A673 (cell line): ENCODE measurements at places on chromosomes 7 and 10.

GRCh38 chr7:100604028-100604975 is 2.1 kb downstream of the PCOLCE start:
- H3K27me3 ChIP-seq, result no peaks in the 10 kb centered on the region
- H3K27ac ChIP-seq, result peak overlapping the region; percentile 62
- H3K4me1 ChIP-seq, result peaks cover 13% of the 10 kb centered on the region
- H3K4me3 ChIP-seq, result peak overlapping the region; percentile 69
- DNase-seq, result peak; percentile 64
- H3K36me3 ChIP-seq, result peaks cover 3% of the 10 kb centered on the region

DNA sequence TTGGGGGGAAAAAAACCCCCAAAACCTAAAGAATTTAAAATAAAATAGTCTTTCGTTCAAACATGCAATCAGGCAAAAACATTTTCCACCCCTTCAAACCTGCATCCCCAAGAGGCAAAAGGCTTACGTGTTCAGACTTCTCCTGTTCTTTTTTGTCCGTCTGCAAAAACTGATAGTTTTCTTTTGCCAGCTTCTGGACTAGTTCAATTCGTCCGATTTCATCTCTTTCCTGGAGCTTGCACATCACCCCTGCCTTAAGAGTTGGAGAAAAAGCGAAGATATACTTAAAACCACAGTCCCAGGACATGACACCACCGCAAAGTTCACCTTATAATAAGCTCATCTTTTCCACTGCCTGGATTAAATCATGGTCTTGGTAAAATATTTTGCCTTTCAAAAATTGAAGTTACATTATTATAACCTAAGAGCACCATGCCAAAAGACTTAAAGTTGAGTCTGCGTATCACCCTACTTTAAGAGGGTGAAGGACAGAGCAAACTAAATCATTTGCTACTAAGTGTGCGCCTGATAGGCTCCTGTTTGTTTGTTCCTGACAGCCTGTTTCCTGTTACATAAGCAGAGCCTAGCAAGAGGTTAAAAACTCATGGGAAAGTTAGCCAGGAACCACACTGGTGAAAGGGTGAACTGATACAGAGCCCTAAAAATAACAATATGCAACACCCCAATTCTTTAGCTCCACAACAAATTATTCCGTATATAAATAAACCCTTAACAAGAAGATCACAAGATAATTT is 137.0 kb downstream of the RAPGEF5 start:
- DNase-seq, result no peak
- peaks cover 17% of the 10 kb centered on the region for H3K4me1 ChIP-seq
- no peaks in the 10 kb centered on the region for H3K36me3 ChIP-seq
- H3K27me3 ChIP-seq, result no peaks in the 10 kb centered on the region
- H3K4me3 ChIP-seq, result no peak overlapping the region

DNA sequence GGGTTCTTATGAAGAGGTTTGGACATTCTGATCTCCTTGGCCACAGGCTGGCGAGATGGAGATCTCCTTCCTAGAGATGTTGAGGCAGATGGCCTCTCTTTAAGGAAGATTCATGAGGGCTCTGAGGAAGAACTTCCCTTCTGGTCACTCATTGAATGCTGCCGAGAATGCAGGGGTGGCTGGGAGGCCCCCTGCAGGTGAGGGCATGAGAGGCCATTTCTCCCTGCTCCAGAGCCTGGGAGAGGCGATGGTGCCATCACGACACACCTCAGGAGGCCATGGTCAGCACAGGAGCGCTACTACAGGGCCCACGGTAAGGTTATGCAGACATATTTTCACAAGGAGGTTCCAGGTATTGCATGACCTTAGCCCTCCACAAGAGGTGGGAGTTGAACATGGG is 40.2 kb downstream of the CXCL12 start:
- H3K4me3 ChIP-seq, result no peak overlapping the region
- H3K4me1 ChIP-seq, result no peaks in the 10 kb centered on the region
- no peak for DNase-seq
- H3K27ac ChIP-seq, result no peak overlapping the region

- H3K4me1 ChIP-seq, result no peaks in the 10 kb centered on the region
- H3K27me3 ChIP-seq, result no peaks in the 10 kb centered on the region
- peak overlapping the region; percentile 59 for H3K4me3 ChIP-seq
- no peaks in the 10 kb centered on the region for H3K36me3 ChIP-seq
- DNase-seq, result no peak
- peak overlapping the region; percentile 61 for H3K27ac ChIP-seq
These were observed 457 bp downstream of the NSUN5 start for GRCh38 chr7:73308074-73308664.

DNA sequence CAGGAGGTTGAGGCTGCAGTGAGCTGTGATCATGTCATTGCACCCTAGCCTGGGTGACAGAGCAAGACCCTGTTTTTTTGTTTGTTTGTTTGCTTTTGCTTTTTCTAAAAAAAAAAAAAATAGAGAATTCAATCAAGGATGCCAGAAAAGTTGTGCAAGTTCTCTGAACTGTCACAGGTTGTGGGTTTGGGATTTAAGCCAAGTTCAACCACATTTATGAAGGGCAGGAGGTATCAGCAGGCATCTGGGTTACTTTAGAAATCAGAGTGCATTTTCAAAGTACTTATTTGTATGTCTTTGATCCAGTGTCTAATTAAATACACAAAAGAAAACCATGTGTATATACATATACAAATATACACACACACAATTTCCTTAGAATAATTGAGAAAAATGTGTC is 151.2 kb upstream of the MINDY3 start:
- no peaks in the 10 kb centered on the region for H3K4me1 ChIP-seq
- no peak for DNase-seq
- H3K27me3 ChIP-seq, result peaks cover 19% of the 10 kb centered on the region
- no peak overlapping the region for H3K27ac ChIP-seq

DNA sequence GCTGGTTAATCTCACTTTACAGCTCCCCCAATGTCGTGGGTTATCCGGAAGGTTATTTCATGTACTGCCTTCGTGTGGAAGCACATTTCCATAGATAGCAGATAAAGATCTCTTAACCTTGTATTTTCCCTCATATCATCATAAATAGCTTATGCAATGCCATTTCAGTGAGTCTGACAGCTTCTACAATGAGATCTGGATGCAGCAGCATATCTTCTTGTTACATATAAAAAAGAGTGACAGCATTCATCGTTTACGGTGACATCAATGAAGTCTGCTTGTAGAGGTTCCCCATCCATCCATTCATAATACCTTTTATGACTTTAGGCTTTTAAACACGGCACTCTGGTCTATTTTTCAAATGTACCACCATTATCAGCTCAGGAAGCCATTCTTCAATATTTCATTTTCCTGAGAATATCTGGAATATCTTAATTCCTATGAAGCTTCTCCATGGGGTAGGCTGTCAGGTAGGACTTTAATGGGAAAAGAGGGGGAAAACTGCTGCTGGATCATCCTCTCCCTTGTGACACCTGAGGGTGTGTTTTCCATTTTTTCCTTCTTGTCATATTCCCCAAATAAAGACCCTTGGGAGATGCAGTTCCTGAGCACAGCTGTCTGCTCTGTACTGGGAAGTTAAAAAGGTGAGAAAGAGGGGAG is 51.9 kb upstream of the CTBP2 start:
- H3K27ac ChIP-seq, result no peak overlapping the region
- no peak for DNase-seq
- H3K36me3 ChIP-seq, result no peaks in the 10 kb centered on the region
- peaks cover 5% of the 10 kb centered on the region for H3K4me1 ChIP-seq
- no peak overlapping the region for H3K4me3 ChIP-seq

DNA sequence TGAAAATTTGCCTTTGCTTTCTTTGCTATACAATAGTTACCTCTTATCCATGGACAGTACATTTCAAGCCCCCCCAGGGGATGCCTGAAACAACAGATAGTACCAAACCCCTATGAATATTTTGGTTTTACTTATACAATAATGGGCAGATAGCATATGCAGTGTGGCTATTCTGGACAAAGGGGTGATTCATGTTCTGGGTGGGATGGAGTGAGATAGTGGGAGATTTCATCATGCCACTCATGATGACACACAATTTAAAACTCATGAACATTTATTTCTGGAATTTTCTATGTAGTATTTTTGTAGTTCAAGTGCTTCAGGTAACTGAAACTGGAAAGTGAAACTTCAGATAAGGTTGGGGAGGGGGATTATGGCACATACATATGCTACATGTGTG is 12.0 kb downstream of the STARD3NL start:
- no peak overlapping the region for H3K27ac ChIP-seq
- H3K4me1 ChIP-seq, result peaks cover 38% of the 10 kb centered on the region
- no peak for DNase-seq
- H3K4me3 ChIP-seq, result no peak overlapping the region

- no peak overlapping the region for H3K27ac ChIP-seq
- H3K4me1 ChIP-seq, result no peaks in the 10 kb centered on the region
- no peaks in the 10 kb centered on the region for H3K36me3 ChIP-seq
- peaks cover 12% of the 10 kb centered on the region for H3K27me3 ChIP-seq
- no peak overlapping the region for H3K4me3 ChIP-seq
These were observed 120.1 kb downstream of the ELAPOR2 start for GRCh38 chr7:86939197-86939814.

DNA sequence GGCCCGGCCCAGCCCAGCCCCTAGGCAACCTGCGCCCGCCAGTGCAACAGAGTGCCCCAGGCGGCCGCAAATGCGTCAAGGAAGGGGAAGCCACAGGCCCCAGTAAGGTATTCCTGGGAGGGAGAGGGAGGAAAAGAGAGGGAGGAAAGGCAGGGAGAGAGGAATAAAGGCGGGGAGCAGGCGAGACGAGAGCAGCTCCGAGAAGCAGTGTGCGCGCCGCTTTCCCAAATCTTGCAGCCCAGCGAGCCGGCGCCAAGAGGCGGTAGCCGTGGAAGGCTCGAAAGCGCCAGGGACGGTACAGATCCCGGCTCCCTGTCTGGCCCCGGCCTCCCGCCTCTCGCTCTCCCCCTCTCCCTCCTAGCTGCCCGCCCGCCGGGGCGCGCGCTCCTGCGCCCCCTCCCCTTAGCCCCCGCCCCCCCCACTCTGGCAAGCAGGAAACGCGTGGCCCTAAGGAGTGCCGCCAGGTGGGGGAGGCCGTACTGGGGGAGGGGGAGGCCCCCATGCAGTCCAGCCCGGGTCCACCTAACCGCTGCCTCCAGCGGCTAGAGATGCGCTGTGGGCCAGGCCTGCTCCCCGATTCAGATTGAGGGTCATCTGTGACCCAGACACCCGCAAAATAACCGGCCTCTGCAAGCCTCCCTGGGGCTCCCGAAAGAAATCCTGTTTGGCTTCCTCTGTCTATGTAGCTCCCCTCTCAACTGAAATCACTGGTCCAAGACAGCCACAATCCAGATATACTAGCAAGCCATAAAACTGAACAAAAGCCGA is 4.3 kb downstream of the HOXA10 start:
- DNase-seq, result no peak
- peaks cover 88% of the 10 kb centered on the region for H3K27me3 ChIP-seq
- no peaks in the 10 kb centered on the region for H3K36me3 ChIP-seq
- no peak overlapping the region for H3K27ac ChIP-seq
- no peak overlapping the region for H3K4me3 ChIP-seq

DNA sequence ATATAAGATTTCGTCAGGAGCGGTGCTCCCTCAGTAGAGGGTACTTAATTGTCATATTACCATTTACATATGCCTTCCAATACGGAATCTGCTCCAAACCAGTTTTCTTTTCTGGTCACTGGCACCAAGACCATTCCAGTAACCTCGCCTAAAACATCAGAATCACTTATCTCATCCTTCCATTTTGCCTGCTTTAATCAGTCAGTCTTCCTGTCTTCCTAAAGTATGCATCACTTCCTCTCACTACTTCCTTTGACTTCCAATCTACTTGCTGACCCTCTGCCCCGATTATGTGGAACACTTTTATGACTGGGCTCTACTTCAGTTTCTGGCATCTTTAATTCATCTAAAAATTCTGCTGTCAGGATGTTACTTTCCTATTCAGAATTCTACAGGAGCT is 33.5 kb downstream of the CUL2 start:
- peaks cover 8% of the 10 kb centered on the region for H3K36me3 ChIP-seq
- H3K4me1 ChIP-seq, result peaks cover 17% of the 10 kb centered on the region
- H3K4me3 ChIP-seq, result no peak overlapping the region
- DNase-seq, result no peak
- H3K27ac ChIP-seq, result no peak overlapping the region

DNA sequence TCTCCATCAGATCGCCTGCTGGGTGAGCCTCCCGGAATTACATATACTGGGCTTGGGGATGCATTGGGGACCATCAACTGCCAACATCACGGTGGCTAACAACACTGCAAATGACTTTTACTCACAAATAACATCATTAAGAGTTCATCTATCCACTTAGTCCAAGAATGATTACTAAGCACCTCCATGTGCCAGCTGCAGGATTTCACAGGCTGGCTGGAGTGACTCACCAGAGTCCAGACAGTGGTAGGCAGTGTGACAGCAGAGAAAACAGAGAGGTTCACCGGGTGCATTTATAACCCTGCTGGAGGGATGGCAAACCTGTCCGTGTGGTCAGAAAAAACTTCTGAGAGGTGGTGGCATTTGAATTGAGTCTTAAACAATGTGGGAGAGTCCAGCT is 3.2 kb upstream of the IGFBP3 start:
- peaks cover 64% of the 10 kb centered on the region for H3K27me3 ChIP-seq
- no peaks in the 10 kb centered on the region for H3K36me3 ChIP-seq
- no peak overlapping the region for H3K27ac ChIP-seq
- no peak overlapping the region for H3K4me3 ChIP-seq
- peaks cover 5% of the 10 kb centered on the region for H3K4me1 ChIP-seq

- no peak overlapping the region for H3K4me3 ChIP-seq
- H3K36me3 ChIP-seq, result no peaks in the 10 kb centered on the region
- DNase-seq, result no peak
- H3K4me1 ChIP-seq, result no peaks in the 10 kb centered on the region
These were observed 13.2 kb downstream of the POM121L12 start for GRCh38 chr7:53048638-53049037.

- no peak overlapping the region for H3K27ac ChIP-seq
- no peaks in the 10 kb centered on the region for H3K27me3 ChIP-seq
- H3K4me3 ChIP-seq, result no peak overlapping the region
- H3K4me1 ChIP-seq, result no peaks in the 10 kb centered on the region
- DNase-seq, result no peak
- no peaks in the 10 kb centered on the region for H3K36me3 ChIP-seq
These were observed 332.0 kb upstream of the FZD1 start for GRCh38 chr7:90931986-90932916.
